IMR-90 (cell line): ENCODE measurements at places on chromosomes 3 and 15.

GRCh38 chr3:69582044-69582443, 157.2 kb upstream of the MITF start:
- DNase-seq = no peak

GRCh38 chr3:47985381-47985780, 30.8 kb downstream of the MAP4 start:
- no peak for DNase-seq

DNA sequence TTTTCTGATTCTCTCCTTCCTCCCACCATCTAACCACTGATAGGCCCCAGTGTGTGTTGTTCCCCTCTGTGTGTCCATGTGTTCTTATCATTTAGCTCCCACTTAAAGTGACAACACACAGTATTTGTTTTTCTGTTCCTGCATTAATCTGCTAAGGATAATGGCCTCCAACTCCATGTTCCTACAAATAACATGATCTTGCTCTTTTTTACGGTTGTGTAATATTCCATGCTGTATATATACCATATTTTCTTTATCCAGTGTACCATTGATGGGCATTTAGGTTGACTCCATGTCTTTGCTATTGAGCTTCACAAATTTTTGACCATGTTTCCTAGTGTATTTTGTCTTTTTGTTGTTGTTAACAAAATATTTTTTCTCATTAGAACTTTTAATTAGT, 30.6 kb downstream of the VEPH1 start:
- DNase-seq = no peak

GRCh38 chr3:101216710-101217465, 103.5 kb downstream of the IMPG2 start:
- peak; percentile 51 for DNase-seq

- DNase-seq = peak; percentile 18
Measured at GRCh38 chr3:175564363-175564762, 705.2 kb downstream of the NAALADL2 start.

DNA sequence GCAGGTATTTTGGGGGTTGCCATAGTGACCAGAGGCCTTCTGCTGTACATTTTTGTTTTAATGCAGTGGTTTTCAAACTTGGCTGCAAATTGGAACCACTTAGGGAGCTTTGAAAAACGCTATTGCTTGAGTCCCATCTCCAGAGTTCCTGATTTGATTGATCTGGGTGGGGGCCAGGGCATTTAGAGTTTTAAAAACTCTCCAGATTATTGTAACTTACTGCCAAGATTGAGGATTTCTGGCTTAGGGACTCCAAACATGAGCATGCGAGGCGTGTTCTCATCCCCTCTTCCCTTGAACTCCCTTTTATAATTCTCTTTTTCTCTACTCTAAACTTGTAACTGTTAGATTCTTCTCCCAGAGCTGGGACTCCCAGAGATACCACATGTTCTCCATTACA, 340.8 kb upstream of the SUCLG2 start:
- no peak for DNase-seq

- DNase-seq = peak; percentile 62
Measured at GRCh38 chr3:127786353-127787070, 35.8 kb downstream of the MGLL start.

- no peak for DNase-seq
Measured at GRCh38 chr3:106067711-106068110, 198.9 kb upstream of the CBLB start.

DNA sequence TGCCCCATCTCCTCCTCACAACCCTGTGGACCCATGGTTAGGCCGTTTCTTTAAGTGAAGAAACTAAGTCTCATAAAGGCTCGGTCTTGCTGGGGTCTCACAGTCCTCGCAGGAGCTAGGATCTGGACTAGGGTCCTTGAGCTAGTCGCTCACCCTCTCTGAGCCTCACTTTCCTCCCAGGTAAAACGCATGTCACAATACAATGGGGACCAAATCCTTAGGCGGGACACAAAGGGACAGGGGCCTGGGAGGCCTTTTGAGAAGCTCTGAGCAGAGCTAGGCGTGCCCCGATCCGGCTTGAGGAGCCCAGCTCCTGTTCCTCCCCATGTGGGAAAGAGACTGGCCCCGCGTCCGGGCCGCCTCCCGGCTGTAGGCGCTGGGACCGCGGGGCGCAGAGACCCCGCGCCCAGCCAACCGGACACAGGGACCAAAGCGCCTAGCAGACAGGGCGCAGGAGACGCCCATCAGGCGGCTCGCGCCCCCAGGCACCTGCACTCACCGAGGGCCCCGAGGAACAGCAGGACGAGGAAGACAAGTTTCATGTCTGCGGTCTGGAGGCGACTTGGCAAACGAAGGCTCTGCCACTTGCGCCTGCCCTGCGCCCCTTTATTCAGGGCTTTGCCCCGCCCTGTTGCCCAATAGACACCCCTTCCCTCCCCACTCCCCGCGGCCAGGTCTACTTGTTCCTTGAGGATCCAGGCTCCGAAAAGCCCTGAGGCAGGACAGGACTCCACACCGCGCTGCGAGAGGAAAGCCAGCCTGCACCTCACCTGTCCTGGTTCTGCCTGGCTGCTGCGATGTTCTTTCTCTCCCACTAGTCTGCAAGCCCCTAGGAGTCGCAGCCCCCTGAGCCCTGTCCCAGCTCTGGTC, at the start of gene LTF:
Gene LTF (minus strand): TSS at position 580 of the 870 bp plus-strand sequence. CDS start 38 bp downstream, at position 542.
- DNase-seq = no peak

- DNase-seq = no peak
Measured at GRCh38 chr15:33808720-33809457, 159.4 kb upstream of the CHRM5 start.

- peak; percentile 61 for DNase-seq
Measured at GRCh38 chr3:30426293-30426993, 180.0 kb upstream of the TGFBR2 start.

DNA sequence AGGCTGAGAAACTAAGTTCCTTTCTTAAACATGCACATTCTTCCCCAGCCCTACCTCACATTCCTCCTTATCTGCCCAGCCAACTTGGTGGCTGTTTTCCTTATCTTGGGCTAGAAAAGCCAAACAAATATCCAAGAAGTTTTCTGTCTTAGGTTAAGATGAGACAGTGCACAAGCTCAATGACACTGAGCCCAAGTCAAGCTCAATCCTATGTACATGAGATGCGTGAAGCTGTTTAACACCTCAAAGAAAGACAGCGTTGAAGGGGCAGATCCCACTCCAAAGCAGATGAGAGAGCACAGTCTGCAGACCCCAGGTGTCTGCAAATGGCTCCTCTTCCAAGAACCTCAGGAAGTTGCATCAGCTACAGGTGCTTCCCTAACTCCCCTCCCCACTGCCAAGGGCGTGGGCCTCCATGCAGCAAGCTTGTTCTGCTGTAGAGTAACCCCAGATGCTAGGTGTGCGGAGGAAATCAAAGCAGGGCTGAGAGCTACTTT, 16.6 kb downstream of the LRRC2 start:
- no peak for DNase-seq

DNA sequence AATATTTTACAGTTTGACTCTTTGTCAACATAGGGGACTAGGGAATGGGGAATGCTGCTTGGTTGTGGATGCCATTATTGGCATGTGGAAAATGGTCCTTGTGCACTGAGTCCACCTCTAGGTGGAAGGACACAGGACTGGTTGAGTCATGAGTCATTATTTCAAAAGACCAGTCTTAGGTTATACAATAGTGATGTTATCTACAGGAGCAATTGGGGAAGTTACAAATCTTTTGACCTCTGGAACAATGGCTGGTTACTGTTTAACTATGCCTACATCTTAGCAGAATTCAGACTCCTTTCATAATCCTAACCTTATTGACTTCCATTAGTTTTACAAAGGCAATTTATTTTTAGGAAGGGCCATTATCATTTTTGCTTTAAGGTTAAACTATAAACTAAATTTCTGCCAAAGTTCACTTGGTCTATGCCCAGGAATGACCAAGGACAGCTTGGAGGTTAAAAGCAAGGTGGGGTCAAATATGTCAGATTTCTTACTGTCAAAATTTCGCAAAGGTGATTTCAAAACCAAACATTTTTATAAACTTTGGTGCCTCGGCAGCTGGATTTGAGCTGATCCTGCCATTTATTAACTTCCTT, 11.8 kb upstream of the CCR8 start:
- DNase-seq = no peak

GRCh38 chr3:53169045-53169831, 8.2 kb downstream of the PRKCD start:
- DNase-seq = no peak

- no peak for DNase-seq
Measured at GRCh38 chr15:23897531-23897930, 210.4 kb upstream of the NDN start.

DNA sequence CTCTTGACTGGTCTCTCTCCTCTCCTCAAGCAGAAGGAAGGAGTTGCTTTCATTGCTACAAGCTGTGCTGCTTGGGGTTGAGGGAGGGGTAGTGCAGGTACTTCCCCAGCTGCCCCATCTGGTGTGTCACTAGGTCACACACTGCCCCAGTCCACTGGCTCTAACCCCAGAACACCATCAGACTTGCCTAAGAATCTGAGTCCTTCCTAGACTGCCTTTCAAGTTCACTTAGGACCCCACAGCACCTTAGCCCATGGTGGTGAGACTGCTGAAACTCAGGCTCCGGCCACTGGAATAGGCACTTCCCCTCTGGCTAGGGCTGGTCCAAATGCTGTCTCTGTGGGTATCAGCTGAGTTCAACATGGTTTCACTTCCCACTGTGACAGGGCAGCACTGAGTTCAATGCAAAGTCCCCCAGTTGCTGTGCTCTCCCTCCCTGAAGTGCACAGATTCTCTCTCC, 279.7 kb upstream of the GOLGA6L4 start:
- DNase-seq = no peak

- peak; percentile 57 for DNase-seq
Measured at GRCh38 chr3:129503471-129504291, 24.8 kb upstream of the RHO start.

DNA sequence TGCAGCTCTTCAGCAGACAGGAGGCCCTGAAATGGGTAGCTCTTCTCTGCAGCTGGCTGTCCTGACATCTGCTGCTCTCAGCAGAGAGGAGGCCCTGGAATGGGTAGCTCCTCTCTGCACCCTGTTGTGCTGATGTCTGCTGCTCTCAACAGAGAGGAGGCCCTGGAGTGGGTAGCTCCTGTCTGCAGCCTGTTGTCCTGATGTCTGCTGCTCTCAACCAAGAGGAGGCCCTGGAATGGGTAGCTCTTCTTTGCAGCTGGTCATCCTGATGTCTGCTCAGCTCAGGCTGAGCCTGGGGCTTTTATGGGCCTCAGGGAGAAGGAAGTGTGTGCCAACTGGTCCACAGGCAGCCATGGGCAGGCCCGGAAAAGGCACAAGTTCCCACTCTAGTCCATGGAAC, 66.6 kb downstream of the PIK3CB start:
- no peak for DNase-seq

GRCh38 chr3:179768080-179768479, 115.2 kb downstream of the USP13 start:
- DNase-seq = peak; percentile 70

GRCh38 chr3:65039754-65040210, 352.0 kb upstream of the ADAMTS9 start:
- DNase-seq = no peak

DNA sequence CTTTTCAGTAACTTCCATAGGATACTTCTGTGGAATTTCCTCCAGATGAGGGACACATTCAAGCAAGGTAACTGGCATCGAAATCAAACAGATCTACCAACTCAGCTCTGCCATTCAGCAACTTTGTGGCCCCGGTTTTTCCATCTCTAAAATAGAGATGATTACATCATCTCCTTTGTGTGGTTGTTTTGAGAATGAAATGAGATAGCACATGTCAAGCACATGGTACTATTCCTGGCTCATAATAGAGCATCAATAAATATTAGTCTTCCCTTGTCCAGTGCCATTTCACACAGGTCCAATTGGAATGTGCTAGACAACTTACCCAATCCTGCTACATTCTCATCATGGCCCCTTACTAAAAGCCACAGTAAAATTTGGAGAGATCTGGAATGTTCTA, 24.2 kb upstream of the TM4SF4 start:
- peak; percentile 38 for DNase-seq

GRCh38 chr15:70672081-70672480, 91.3 kb downstream of the UACA start:
- DNase-seq = no peak
